Stimulated activated CD4-positive, alpha-beta T cell treated with anti-CD3 and anti-CD28 coated beads, Interleukin-12 subunit alpha, Interleukin-12 subunit beta, amount 100 ng/mL, for 48 hours (primary cell): ENCODE measurements at places on chromosomes 12 and 14.
A peak's percentile ranks its signal among the peaks of the same experiment; 100 is the strongest.

DNA sequence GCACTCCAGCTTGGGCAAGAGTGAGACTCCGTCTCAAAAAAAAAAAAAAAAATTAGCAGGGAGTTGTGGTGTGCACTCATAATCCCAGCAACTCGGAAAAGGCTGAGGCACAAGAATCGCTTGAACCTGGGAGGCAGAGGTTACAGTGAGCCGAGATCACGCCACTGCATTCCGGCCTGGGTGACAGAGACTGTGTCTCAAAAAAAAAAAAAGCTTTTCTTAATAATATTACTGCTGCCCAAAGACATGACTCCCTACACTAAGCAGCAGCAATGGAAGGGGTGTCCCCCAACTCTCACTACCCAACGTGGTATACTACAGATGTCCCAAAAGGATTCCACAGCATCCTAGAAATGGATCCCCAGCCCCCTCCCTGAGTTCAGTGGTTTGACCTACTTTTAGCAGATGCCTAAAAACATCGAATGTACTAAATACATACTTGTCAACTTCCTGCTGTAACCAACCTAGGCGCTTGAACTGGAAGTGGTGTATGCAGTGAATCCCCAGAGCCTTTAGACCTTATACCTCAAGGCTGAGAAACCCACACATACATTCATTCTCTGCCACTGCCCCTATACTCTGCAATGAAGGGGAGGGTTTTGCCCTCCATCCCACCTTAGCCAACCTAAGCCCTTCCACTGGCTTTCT, 8.5 kb upstream of the FKBP11 start:
- DNase-seq, result no peak

DNA sequence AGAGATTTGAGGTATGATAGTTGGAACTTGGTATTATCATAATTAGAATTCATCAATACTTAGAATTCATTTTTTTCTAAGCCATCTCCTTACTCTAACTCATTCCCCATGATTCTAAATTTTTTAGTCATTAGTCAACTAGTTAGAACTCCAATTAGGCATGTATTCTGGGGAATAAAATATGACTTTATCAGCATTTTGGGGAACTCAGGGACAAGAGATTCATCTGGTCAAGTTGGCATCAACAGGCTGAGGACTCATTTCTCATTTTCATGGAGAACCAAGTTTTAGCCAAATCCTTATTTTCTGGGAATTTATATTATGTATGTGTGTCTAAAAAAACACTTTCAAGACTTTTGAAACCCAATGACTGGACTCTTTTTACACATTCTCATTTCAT, 29.2 kb downstream of the DIP2B start:
- no peak for DNase-seq

GRCh38 chr14:104280085-104280901, 141.9 kb downstream of the KIF26A start:
- no peak for DNase-seq

DNA sequence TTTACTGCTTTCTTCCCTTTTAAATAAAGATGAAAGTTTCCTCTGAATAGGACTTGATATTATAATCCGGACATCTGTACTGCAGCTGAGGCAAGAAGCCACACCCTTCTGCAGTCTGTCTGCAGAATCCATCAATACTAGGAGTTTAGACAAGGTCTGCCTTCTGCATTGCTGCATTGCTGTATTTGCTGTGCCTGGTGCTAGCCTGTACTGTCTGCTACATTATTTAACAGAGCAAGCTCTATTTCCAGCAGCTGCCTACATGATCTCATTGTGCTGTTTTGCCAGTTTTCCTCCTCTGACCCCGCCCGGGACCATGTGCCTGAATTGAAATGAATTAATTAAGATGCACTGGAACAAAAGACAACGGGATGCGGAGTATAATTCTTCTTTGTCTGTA, 1.7 kb downstream of the TUBA1A start:
- DNase-seq, result no peak

DNA sequence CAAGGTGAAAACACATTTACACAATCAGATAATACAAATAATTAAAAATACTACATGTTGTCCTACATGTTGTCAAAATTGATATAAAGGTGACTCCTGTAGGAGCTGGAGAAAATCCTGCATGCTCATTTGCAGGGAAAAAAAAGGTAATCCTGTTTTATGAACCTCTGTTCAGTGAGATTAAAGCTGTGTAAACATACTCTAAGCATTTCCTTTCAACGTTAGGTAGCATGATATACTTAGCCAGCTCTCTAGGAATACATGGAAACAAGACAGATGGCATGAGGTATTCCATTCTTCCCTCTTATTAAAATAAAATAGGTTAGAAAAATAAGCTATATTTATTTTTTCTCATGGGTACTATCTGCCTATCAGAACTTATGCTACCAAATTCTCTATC, 635.7 kb upstream of the FLRT2 start:
- no peak for DNase-seq

DNA sequence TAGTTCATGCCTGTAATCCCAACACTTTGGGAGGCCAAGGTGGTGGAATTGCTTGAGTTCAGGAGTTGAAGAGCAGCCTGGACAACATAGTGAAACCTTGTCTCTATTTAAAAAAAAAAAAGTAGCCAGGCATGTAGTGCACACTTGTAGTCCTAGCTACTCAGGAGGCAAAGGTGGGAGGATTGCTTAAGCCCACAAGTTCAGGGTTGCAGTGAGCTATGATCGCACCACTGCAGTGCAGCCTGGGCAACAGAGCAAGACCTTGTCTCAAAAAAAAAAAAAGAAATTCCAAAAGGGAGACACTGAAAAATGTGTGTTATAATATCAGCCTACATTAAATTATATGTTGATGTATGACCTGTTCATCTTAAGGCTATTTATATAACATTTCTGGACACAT, 14.7 kb downstream of the TMPO start:
- no peak for DNase-seq

DNA sequence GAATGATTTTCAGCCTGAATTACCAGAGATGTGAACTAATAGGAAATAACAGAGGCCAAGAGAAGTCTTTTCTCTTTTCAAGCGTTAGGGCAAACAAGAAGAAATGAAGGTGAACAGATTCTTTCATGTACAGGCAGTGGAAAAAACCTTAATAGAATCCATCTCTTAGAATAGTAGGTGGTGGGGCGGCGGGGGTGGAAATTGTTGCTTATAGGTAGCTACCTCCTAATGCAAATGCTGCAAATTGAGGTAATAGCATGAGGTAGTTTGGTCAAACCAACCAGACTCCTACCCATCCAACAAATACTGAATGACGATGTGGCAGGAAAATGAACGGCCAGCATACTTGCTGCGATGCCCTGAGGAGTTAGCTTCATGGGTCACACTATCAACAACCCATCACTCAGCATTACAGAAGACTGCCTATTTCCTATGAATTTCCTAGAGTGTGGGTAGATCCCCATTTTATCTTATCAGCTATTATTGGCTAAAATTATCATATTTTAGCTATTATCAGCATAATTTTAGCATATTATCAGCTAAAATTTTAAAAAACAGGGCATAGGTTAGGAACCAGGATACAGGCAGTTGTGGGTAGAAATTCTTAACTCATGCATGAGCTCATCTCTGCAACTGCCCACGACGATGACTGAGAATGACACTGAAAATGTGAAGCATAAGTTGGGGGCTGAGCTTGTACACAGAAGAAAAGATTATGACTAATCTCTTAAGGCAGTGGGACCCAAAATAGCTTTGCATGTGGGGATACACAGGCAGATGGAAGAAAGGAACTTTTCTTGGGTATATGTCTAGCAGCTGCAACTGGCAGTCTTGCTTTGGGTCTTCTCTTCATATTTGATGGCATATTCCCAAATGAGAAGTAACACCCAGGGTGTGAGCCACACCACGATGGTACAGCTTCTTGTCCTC, 68.7 kb downstream of the NIN start:
- DNase-seq, result peak; percentile 53

DNA sequence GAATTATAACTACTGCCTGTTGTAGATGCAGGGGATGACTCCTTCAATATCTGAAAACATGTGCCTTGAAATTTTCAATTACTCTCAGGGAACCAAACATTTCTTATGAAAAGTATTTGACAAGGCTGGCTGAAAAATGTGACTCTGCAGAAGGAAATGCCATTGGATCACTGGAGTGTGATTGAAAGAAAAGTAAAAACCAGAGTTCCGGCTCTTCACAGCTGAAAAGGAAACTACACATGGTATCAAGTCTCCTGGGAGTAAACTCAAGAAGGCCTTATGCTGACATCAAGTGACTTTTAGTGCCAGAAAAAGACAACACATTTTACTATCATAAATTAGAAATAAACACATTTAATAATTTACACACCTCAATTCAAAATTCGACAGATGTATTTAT, 693.0 kb downstream of the LRFN5 start:
- no peak for DNase-seq

GRCh38 chr14:39988939-39989338, 556.7 kb upstream of the FBXO33 start:
- no peak for DNase-seq

- DNase-seq, result no peak
These were observed 33.0 kb downstream of the SRRM4 start for GRCh38 chr12:119014368-119014767.

DNA sequence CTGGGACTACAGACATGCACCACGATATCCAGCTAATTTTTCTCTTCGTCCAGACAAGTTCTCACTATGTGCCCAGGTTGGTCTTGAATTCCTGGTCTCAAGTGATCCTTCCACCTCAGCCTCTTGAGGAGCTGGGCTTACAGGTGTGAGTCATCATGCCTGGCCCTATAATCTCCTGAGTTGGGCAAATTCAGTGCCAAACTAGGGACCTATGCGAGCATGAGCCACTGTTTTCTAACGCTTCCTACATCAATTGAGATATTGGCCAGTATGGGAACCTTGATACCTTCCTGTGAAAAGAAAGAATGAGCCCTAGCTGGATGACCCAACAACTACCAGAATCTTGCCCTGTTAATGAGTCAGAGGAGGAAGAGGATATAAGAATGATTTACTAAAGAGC, 585.2 kb downstream of the C12orf50 start:
- no peak for DNase-seq

DNA sequence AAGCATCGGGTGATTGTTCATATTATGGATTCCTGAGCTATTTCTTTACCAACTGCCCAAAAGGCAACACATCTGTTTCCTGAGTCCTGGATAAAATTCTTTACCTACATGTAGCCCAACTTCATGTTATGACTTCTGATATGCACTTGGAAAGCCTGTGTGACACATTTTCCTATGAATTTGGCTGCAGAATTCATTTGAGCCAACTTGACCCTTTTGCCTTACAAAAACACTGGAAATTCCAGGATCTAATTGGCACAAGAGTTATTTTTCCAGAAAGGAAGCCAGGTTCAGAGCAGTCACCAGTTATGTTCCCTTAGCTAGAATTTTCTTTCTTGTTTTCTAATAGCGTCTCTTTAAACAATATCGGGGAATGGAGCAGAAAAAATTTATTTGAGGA, 202.5 kb upstream of the LRIG3 start:
- no peak for DNase-seq

DNA sequence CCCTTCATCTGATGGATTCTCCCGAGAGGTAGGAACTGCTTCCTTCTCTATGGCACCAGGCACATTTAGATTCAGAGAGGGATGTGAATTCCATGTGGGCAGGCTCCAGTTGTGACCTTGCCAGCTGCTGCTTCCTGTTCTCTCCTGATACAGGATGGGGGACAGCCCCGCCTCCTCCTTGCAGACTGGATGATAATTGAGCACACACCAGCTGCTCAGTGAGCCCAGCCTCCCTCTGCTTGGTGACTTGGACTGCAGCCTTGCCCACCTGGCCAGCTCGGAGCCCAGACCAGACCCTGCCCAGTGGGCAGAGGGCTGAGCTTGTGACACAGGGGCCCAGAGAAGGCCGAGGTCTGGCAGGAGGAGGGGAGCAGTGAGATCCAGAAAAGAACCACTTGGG, 90.2 kb downstream of the CALM1 start:
- no peak for DNase-seq

DNA sequence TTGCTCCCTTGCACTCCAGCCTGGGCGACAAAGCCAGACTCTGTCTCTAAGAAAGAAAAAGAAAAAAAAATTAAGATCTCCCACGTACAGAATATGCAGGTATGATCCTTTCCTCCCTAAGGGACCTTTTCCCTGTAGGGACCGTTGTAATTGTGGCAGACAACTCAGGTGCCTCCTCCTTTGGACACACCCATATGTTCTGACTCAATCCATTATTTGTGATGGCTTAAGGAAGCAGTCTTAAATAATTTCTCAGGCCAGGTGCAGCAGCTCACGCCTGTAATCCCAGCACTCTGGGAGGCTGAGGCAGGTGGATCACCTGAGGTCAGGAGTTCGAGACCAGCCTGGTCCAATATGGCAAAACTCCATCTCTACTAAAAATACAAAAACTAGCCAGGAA, 53.1 kb downstream of the TMCC3 start:
- DNase-seq, result no peak

DNA sequence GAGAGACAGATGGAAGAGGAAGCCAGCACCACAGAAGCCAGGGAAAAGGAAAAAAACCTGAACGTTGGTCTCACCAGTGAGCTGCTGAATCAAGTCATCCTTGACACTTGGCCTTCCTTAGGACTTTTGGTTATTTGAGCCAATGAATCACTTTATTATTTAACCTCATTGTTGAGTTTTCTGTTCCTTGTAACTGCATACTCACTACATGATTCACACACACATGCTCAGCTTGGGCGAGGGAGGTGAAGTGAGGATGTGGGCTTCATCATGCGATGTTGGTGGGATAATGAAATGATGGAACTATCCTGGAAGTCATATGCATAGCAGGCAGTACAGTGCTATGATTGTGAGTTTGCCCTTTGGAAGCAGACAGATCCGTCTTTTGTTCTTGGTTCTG, 40.6 kb upstream of the RPH3A start:
- DNase-seq, result no peak

- DNase-seq, result no peak
These were observed 56.2 kb downstream of the MIPOL1 start for GRCh38 chr14:37253905-37254304.

- no peak for DNase-seq
These were observed 49.7 kb downstream of the JAG2 start for GRCh38 chr14:105118646-105119407.

DNA sequence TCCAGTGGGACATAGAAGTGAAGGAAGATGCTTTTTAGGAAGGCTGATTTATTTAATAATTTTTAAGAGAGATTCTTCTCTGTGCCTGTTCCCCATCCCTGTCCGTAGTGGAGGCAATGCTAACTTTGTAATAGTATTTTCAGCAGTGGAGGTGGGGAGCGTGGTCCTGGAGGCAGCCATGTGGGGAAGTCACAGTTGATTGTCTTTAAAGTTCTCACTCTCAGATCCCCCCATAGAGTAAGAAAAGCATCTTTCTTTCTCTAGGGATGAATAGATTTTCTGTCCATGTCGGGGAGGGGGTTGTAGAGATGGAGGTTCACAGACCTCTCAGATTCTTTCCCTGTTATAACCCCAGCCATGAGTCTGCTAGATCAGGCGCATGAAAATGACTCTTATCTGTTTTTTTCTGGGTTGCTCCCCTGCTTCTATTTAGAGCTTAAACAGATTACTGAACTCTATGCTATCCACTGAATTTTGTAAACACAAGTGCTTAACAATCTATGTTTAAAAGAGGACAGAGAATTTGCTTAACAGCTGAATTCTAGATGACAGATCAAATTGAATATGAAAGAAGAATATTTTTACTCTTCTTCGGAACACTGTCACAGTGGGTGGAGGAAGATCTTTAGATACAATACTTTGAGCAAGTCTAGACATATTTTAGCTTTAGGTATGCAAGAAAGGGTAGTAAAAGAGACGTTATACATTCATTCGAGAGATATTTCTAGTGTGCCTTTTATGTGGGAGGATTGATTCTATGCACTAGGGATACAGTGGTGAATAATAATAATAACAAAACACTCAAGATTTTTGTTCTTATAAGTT, 25.3 kb downstream of the TMEM117 start:
- no peak for DNase-seq

GRCh38 chr12:116373572-116374206, 96.2 kb upstream of the MED13L start:
- no peak for DNase-seq
